ENCODE measurements at places on chromosomes 12 and 14. TPM values are rescaled to one million over a fixed set of nuclear protein-coding genes. Genes with fewer than 3 reads are reported as not detected.

- no peaks in the 10 kb centered on the region for H3K27me3 ChIP-seq
- no peaks in the 10 kb centered on the region for H3K4me1 ChIP-seq
- no peak for DNase-seq
- H3K36me3 ChIP-seq: no peaks in the 10 kb centered on the region
- H3K4me3 ChIP-seq: no peak overlapping the region
- no peak overlapping the region for H3K27ac ChIP-seq
Observed at GRCh38 chr12:53118751-53119300, 15.5 kb downstream of the SOAT2 start.

DNA sequence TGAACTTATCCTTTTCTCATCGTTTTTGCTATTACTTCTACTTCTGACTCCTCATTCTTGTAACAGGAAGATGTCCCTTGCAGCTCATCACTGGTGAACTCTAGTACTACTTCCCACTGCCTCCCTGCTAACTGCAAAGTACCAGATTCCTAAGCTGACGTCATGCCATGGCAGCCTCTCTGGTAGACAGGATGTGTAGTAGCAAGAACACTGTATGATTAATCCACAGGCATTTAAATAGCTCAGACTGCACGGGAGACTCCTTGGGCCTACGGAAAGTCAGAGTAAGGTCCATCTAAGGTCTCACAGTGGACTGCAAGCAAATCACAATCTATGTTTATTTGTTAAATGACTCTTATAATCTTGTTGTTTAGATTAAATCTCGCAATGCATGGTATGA is 43.5 kb downstream of the DNAI7 start:
- no peak overlapping the region for H3K4me3 ChIP-seq
- H3K36me3 ChIP-seq: no peaks in the 10 kb centered on the region
- no peak for DNase-seq
- no peaks in the 10 kb centered on the region for H3K4me1 ChIP-seq

DNA sequence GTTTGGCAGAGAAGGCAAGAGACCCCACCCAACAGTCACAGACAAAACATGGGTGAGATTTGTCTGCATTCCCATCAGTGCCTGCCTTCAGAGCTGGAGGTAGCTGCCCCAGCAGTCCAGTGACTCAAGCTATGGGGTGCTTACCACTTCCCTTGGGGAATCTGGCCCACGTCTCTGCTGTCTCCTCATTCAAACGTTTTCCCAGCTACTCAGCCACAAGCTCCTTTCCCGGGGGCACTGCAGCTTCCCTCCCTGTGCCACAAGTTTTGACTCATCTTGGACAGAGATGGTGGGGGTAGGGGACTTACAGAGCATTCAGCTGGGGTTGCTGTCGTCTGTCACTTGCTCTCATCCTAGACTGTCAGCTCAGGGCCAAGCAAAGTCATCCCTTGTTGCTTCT is 66.6 kb downstream of the FBXL14 start:
- peaks cover 41% of the 10 kb centered on the region for H3K27me3 ChIP-seq
- no peak for DNase-seq
- H3K27ac ChIP-seq: no peak overlapping the region
- H3K4me1 ChIP-seq: peaks cover 21% of the 10 kb centered on the region
- no peaks in the 10 kb centered on the region for H3K36me3 ChIP-seq

- H3K27ac ChIP-seq: peak overlapping the region; percentile 48
- no peak for DNase-seq
- H3K4me3 ChIP-seq: no peak overlapping the region
- H3K4me1 ChIP-seq: peaks cover 19% of the 10 kb centered on the region
Observed at GRCh38 chr12:92464911-92465310, 237.9 kb upstream of the PLEKHG7 start.

VRTN gene
- total RNA-seq: not detected

PLEKHG7 gene
- 0.16 TPM for total RNA-seq

SOCS4 gene
- 17.6 TPM for total RNA-seq

Measured in natural killer cell (primary cell).